Sciatic nerve (tissue), 2 donors: ENCODE measurements at places on chromosomes 3 and 15.

DNA sequence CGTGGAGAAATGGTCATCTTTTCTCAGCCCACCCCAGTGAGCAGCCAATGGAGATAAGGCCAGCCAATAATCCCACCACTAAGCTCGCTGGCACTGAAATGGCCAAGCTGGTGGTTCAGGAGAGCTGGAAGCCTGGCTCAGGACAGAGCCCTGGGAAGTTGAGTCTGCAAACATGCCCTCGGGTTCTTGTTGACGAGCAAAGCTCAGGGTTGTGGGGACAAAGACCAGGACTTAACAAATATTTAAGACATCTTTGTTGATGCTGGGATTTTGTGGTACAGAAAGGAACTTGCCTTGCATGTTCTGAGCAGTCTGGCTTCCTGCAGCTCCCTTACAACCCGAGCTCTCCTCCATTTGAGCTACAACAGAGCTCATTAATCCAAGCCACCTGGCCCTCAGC, 4.4 kb downstream of the FAH start:
- DNase-seq = no peak

DNA sequence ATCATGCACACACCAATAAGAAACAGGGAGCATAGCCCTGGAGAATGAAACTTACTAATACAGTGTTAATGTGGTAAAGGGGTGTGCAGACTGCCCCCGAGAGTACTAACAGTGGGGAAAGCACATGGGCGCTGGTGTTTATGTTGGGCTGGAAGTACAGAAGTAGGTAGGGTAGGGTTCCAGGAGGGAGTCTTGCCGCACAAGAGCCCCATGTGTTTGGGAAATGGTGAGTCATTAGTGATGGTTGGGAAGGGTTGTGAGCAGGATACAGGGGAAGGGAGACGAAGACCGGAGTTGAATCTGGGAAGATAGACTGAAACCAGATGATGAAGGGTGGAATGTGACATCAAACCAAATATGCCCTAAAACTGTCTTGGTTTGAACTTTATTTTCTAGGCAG, 117.1 kb downstream of the THSD4 start:
- no peak for DNase-seq

- no peak for DNase-seq
Measured at GRCh38 chr15:100732211-100733055, 130.0 kb downstream of the ASB7 start.

DNA sequence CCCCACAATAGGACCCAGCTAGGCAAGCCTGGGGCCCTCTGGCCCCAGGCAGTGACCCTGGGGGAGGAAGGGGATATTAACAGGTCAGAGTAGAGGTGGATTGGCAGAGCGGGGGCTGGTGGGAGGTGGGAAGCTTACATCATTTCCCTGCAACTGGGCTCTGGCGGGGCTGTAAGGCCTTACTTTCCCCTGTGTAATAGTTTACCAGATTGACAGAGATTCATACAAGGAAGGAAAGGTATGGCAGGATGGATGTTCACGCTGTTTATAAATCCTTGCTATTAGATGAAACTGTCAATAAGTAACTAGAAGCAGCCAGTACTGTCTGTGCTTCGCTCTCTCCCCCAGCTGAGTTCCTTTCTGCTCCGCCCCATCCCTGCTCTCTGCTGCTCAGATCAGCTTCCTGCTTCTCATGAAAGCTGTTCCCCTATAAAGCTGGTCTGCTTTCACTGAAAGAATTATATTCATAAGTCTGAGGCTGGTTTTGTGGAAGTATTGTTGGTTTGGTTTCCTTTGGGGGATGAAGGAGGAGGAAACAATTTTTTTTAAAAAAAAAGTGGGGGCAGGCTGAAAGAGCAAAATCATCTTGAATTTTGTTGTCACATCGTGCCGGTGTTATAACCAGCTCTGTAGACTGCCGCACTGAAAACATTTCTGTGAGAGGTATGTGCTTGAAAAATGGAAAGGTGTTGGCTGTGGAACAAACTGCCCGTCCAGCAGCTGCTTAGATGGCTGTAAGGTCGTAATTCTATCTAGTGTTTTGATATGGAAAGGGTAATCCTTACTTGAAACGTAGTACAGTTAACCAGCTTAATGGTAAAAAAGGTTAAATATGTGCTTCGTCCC, 76.4 kb downstream of the BBX start:
- peak; percentile 62 for DNase-seq

DNA sequence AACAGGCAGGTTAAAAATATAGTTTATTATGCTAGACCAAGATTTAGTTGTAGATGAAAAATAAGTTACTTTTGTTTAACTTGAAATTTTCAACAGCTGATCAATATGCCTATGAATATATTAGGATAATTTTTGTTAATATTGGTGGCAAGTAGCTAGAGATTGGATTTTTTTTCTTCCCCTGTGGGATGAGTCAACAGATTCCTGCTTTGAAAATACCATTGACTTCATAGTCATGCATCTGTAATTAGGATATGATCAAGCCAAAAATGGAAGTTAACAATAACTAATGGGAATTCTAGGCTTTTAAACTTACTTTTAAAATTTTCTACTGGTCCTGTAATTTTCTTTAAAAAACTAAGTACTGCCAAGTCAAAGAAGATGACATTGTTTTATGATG, 211.7 kb downstream of the ZIC1 start:
- DNase-seq = no peak

DNA sequence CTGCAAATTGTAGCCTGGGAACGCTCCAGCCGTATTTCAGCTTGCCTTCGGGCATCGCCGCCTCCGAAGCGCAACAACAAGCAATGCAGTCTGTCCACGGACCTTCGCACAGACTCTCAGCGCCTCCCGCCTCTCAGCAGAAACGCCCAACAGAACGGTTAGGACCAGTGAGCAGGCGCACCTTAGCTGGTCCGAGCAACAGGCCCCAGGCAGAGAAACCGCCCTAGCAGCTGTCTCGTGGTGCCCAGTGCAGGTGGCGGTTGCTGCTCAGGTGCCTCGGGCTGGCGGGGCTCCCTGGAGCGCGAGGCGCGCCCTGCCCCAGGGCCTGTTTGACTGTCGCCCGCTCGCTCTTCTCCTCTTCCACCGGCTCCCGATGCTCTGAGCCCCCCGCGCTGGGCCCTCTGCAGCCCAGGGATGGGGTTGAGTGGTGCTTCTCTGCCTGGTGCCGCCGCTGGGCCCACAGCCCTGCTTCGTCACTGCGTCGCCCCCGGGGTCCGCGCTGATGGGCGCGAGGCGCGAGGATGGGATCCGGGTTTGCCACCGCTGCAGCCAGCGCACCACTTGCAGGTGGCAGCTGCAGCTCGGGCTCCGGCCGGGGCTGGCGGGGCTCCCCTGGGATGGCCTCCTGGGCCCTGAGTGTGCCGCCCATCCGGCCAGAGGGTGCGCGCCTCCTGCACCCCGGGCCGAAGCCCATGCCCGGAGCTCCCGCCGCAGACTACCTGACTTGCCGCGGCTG, 268.4 kb upstream of the FRG2C start:
- no peak for DNase-seq

DNA sequence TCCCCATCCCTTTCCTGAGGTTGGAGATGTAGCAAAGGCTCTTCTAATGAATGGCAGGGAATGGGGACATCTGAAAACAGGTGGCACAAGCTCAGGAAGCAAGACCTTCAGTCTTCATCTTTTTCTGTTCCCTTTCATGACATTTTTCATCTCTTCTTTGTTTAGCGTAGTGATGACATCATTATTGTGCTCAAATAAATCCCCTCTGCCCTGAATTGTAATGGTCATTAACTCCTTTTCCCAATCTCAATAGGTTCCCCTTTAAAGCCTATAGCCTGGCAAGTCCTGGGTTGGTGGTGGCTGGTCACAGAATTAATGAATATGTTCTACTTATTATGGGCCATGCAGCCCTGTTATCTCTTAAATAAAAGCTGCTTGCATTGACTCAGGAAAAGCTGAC, 21.4 kb downstream of the TF start:
- no peak for DNase-seq

GRCh38 chr15:47477341-47477740, 240.0 kb upstream of the SEMA6D start:
- DNase-seq = no peak

DNA sequence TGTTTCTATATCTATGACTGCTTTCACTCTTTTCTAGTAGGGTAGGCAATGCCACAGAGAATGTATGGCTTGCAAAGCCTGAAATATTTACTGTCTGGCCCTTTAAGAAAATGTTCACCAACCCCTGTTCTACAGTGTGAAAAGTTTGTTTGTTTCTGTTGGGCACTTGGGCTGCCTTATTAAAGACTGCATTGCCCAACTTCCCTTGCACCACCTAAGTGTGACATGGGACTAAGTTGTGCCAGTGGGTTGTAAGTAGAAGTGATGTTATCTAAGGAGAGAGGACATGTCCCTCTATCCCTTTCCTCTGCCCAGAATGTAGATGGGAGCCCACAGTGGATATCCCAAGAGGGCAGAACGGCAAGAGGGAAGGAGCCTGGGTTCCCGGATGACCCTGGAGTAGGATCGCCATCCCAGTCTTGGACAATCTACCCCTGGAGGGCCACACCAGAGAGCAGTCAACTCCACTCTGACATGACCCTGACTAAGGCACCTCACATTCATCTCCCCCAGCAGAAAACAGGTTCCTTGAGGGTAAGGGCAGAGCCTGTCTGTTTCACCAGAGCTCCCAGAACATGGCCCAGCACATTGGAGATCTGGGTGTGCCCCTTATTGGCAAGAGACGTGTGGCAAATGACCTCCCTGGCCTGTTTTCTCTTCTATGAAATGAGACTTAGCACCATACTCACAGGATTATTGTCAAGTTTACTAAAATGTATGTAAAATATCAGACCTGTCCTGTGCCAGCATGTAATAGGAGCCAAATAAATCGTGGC, 138.8 kb downstream of the SMAD6 start:
- DNase-seq = no peak

DNA sequence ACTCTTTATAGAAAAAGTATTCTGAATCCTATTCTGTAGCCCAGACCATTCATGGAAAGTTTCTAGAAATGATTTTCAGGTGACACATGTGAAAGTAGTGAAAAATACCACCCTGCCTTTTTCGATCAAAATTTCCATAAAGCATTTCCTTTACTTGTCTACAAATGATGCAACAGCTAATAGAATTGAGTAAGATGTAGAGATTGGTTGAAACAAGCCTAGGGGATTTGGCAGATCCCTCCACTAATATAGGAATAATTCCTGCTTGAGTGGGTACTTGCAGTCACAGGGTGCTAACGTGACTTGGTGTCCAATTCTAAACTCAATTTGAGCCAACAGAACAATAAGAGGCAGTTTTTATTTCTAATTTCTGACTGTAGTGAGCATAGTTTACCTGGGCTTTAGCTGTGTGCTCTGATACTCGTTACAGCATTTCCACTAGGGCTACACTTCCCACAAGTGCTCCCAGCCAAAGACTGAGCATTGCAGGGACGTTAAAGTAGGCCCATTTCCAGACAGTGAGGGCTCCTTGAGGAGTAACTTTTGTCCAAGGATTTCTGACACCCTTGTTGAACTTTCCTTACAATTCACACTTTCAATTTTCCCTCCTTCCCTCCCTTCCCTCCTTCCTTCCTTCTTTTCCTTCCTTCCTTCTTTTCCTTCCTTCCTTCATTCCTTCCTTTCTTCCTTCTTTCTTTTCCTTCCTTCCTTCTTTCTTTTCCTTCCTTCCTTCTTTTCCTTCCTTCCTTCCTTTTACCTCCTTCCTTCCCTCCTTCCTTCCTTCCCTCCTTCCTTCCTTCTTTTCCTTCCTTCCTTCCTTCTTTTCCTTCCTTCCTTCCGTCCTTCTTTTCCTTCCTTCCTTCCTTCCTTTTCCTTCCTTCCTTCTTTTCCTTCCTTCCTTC, 53.9 kb upstream of the TP63 start:
- DNase-seq = no peak
